Activated CD8-positive, alpha-beta T cell treated with anti-CD3 and anti-CD28 coated beads, Interleukin-2, amount 10 ng/mL, durations not matched to agents 7 days and 5 days (primary cell): ENCODE measurements at places on chromosomes 12 and 14. TPM values are rescaled to one million over a fixed set of nuclear protein-coding genes. Genes with fewer than 3 reads are reported as not detected.

The TMEM132C gene
- total RNA-seq = not detected

The EPYC gene
- not detected for total RNA-seq

DNA sequence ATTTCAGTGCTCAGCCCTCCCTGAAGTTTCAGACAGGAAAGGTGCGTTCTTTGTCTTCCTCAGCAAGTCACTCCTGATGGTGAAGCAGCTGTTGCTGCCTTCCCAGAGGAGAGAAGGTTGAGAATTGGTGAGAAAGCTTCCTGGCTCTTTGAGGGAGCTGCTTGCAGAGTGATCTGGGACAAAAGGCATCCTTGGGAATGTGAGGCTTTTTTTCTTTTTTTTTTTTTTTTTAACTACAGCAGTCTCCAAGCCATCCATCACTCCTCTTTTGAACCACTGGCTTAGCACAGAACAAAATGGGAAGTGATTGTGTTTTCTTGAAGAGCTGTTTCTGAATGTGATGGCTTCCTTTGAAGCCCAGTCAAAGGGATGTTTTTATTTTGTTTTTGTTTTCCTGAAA, 120.4 kb upstream of the LRIG3 start:
- DNase-seq = no peak

- DNase-seq = no peak
Measured at GRCh38 chr14:101559624-101560533, 1.4 kb upstream of the DIO3 start.

- DNase-seq = no peak
Measured at GRCh38 chr14:92937051-92937937, 14.3 kb downstream of the CHGA start.

DNA sequence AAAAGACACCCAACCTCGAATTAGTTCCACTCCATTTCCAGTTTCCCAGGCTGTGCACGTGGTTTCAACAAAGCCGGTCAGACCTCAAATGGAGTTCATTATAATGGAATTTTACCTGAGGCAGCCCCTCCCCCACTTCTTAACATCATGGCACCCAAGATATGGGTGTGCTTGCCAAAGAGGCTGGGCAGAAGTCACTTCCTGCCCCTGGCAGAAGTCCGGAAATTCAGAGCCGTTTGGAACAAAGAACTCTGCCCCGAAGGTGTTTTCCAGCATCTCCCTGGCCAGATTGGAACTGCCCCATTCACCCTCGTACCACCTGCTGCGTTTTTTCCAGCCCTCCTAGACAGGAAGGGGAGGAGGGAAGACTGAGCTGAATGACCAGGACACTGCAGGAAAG, 8.2 kb downstream of the VDR start:
- no peak for DNase-seq

GRCh38 chr12:109500406-109501185, 23.2 kb downstream of the UBE3B start:
- no peak for DNase-seq

- DNase-seq = no peak
Measured at GRCh38 chr14:83289896-83290295, 1756.2 kb upstream of the SEL1L start.

The MGP gene
- 0.21 TPM for total RNA-seq

DNA sequence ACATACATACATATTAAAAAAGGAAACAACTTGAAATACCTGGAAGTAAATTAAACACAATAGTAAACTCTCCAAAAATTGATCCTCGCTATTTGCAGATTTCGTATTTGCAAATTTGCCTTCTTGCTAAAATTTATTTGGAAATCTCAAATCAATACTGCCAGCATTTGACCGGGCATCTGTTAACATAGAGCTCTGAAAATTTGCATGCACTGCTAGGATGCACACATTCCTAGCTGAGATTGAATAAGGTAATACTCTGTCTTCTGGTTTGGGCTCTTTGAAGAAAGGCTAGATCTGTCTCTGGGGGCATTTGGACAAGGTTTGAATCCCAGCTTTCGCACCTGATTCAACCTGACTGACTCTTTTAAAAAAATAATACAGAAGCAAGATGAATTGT, 729.1 kb upstream of the MGAT4C start:
- DNase-seq = no peak

- no peak for DNase-seq
Measured at GRCh38 chr14:22664261-22664660, 20.1 kb upstream of the OR6J1 start.

The CCDC88C gene
- total RNA-seq = 153 TPM

GRCh38 chr12:47251919-47252318, 172.2 kb upstream of the AMIGO2 start:
- DNase-seq = no peak

- DNase-seq = no peak
Measured at GRCh38 chr12:39984670-39985069, 121.2 kb downstream of the SLC2A13 start.

The SERPINA5 gene
- not detected for total RNA-seq

DNA sequence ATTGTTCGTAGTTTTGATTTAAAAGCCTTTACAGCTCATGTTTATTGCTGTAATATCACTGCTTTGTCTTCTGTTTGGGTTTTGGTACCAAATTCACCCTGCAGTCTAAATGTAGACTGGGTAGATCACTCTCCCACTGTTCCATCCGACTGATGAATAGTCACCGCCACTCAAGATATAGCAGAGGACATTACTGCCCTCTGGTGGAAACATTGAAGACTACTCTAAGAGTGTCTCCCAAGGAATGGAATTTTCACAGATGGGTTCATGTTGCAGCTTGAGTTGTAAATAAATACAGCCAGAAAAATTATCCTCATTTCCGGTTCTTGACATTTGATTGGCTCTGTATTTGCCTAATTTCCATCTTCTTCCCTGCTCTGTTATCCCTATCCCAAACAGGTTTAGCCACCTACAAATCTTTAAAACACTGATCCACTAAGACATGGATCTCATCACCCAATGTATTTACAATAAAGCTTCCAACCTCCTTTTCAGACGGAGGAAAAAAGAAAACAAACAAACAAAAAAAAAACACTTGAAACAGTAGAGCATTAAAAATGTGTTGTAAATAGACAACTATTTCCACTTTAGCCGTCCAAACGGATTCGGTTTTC, 198.3 kb upstream of the CPNE8 start:
- peak; percentile 26 for DNase-seq

- no peak for DNase-seq
Measured at GRCh38 chr12:26327975-26328644, 132.7 kb downstream of the SSPN start.

The TAS2R19 gene
- 1.9 TPM for total RNA-seq

The OTUB2 gene
- 1.7 TPM for total RNA-seq

The CIROP gene
- not detected for total RNA-seq

- no peak for DNase-seq
Measured at GRCh38 chr12:30691122-30691879, 4.4 kb downstream of the IPO8 start.

DNA sequence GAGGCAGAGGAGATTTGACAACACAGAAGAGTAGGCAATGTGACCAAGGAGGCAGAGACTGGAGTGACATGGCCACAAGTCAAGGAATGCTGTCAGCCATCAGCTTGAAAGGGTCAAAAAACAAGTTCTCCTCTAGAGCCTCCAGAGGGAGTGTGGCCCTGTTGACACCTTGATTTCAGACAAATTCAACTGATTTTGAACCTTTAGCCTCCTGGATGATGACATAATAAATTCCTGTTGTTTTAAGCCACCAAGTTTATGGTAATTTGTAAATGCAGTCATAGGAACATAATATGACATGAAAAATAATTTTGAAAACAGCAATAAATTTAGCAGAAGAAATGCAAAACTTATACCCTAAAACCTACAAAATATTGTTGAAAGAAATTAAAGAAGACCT, 8.5 kb upstream of the NGDN start:
- no peak for DNase-seq

- no peak for DNase-seq
Measured at GRCh38 chr14:71271166-71271945, 364.1 kb downstream of the PCNX1 start.

DNA sequence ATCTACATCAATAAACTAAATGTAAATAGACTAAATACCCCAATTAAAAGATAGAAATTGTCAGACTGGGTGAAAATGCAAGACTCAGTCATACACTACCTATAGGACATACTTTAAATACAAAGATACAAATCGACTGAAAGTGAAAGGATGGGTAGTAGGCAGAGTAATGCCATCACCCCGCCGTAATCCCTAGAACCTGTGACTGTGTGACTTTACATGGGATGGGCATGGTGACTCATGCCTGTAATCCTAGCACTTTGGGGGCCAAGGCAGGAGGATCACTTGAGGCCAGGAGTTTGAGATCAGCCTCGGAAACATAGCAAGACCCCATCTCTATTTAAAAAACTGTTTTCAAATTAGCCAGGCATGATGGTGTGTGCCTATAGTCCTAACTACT, 2.6 kb upstream of the EVL start:
- peak; percentile 51 for DNase-seq

The ASIC1 gene
- 27.9 TPM for total RNA-seq

The IKBIP gene
- 35.4 TPM for total RNA-seq

- no peak for DNase-seq
Measured at GRCh38 chr14:76333664-76334063, 42.3 kb upstream of the ESRRB start.

DNA sequence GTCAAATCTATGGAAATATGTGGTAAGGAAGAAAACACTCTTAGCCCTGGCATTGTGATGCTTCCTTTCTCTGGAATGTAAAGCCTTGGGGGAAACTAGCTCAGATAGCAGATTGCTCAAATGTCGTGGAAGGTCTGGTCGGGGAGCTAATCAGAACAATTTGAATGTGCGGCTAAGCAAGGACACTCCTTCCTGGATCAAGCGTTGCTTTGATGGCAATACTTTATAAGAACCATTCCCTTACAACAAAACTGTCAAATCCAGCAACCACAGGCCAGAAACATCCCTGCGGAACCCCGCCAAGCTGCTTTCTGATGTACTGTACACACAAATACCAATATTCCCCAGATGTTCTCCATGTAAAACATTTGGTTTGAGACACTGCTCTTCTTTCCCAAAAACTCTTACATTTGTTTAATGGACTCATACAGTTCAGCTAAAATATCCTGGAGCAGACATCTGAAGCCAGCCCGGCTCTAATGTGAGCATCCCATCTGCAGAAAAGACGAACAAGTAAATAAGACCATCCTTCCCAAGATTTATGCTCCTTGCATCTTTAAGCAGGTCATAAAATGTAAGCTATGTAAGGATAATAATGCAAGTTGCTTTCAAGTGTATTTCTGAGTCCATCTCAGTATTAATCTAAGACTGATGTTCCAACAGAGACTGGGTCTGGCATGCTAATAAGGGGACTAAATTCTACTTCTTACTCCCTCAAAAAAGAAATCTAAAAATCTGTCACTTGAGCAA, 20.2 kb downstream of the NUAK1 start:
- no peak for DNase-seq

DNA sequence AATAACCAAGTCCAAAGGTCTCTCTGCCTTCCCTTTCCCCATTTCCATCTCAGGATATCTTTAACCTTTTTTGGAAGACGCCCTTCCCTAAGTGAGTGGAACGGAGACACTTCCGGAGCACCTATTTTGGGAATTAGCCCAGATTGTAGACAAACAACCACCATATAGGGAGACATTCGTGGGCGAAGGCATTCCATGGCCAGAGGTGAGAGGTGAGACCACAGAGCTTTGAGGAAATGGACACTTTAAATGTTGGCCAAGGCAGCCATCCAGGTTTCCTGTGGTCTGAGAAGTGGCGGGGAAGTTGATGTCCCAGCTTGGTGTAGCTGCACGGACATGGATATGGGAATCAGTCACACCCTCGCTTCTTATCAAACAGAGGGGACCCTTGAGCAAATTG, 69.4 kb upstream of the BDKRB2 start:
- DNase-seq = no peak
